ENCODE measurements at places on chromosomes 12 and 14.
A peak's percentile ranks its signal among the peaks of the same experiment; 100 is the strongest.

- no peak for DNase-seq
Measured at GRCh38 chr12:100345020-100345767, 11.7 kb upstream of the SLC17A8 start.

DNA sequence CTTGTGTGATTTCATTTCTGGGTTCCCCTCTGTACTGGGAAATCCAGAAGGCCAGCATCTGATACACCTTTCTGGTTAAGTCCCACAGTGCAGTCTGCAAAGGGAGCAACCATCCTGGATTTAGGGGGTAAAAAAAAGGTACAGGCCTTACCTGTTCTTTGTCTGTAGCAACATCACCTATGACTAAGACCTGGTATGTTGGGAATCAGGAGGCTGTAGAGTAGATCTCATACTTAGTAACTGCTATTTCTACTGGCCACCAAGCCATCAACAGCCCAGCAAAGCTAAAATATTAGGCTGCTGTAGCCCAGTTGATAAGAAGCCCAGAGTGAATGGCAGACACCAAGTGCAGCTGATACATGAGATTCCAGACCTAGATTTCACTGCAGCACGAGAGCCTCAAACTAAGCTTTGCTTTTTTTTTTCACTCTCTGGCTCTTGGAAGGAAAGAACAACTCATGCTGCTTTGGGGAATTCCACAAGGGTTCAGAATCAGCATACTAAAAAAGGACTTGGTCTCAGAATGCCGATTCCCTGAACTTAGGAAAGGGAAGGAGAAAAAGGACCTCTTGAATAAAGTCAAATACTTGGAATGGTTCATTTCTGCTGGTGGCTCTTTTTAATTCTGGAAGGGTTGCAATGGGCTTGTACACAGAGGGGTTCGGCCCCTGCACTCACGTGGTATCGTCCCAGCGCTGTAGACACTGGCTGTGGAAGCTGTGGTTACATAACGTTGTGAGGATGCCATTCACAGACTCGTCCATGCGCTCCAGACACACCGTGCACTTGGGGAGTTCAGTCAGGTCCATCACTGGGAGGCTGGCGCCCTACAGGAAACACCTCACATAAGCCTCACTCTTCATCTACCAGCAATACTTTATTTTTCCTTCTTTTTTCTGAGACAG lies 20.5 kb downstream of the BRAP start:
- no peak for DNase-seq

DNA sequence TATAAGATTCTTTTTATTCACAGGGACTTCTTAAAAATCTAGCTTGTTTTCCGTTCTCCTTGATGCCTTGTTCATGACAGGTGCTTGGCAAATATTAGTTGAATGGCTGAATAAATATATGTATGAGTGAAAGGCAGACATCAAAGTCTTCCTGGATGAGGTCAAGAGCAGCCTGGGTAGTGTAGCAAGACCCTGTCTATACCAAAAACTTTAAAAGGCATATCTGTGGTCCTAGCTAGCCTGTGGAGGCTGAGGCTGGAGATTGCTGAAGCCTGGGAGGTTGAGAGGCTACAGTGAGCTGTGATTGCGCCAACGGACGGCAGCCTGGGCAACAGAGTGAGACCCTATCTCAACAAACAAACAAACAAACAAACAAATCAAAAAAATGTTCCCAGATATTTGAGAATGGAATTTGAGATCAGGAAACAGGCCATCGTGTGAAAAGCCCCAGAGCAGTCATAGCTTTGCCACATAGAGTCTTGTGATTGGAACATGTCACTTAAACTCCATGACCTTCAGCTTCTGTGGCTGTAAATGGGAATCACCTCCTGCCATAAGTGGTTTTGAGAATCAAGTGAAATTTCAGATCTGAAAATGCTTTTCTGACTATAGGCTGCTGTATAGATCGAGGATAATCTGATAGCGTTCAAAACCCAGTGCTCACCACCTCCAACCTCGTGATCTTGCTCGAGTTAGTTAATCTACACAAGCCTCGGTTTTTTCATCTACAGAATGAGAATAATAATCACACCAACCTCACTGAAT lies 64.3 kb downstream of the ZFP36L1 start:
- no peak for DNase-seq

GRCh38 chr12:45234139-45234865 lies 18.4 kb downstream of the ANO6 start:
- DNase-seq, result peak; percentile 98

GRCh38 chr14:73887694-73888459 lies 1.2 kb downstream of the ZNF410 start:
- no peak for DNase-seq

DNA sequence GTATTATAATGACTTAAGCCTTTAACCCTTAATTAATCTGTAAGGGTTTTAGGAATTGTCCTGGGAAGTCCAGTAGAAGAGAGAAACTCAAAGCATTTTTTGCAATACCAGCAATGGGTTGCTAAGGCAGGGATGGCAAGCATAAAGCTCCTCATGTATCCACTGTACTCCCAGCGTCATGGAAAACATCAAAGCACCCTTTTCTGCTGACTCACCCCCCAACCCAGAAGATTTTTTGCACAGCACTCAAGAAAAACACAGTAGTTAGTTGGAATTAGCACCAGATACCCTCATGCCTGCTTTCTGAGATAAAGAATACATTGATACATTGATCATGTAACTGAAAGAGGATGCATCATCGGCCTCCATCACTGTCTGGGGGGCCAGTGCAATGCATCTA lies 199.1 kb upstream of the CNOT2 start:
- no peak for DNase-seq

Measured in AG10803 (cell line).